ENCODE measurements at places on chromosomes 2 and 18.

DNA sequence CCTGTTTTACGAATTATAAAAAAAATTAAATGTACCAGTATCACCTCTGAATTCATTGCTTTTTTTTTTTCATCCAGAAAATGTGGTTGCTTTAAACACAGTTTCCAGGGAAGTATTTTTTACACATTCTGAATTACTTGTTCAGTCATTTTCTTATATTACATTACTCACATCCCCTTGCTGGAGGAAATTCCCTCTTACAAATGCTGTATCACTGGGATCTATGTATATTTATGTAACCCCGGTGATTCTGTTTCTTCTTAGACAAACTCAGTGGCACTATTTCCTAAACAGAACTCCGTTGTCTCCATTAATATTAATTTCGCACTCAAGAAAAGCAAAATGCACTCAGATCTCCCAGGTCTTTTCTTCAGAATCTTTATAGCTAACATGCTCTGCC is 1078.5 kb upstream of the ZEB2 start:
- DNase-seq, result no peak

DNA sequence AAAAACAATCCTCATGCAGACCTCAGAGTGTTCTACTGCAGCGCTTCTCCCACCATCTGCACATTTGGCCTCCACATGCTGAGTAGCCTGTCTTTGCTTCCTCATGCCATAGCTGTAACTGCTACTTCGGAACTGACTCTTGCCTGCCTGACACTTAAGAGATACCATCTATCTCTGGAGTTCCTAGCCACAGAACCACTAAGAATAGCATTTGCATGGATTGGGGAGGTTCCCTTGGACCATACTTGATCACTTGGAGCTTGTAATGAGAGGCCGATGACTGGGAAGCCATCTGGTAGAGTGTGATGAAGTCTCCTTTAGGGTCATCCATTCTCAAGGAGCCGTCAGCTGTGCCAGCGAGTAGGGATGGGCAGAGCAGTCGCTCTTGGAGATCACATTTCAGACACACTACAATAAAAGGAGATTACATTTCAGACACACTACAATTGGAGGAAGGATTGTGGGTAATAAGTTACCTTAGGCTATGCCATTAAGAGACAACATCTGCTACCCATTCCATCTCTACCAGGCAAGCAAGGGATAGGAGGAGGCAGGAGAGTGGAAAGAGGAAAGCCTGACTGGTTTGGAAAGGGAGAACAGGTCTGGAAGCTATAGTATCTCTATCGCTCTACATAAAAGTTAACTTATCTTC is 21.8 kb downstream of the DOK1 start:
- no peak for DNase-seq

- no peak for DNase-seq
Observed at GRCh38 chr18:42107287-42107686, 152.3 kb downstream of the PIK3C3 start.

- DNase-seq, result no peak
Observed at GRCh38 chr2:219461047-219461514, 26.4 kb downstream of the SPEG start.

GRCh38 chr2:37244017-37244416 is 12.6 kb downstream of the NDUFAF7 start:
- DNase-seq, result no peak

DNA sequence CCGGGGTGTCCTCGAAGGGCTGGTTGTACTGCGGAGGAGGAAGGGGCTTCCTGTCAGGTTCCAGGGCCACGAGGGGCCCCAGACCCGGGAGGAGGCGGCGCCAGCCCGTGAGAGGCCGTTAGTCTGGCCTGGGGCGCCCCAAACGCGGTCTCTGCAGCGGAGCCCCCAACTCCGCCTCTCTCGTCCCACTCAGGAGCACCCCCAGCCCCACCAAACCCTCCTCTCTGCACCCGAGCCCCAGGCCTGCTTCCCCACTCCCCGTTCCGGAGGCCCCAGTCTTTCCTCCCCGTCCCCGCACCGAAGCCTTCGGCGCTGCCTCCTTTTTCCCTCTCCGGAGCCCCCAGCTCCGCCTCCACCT is 473 bp downstream of the HJURP start:
- DNase-seq, result no peak

GRCh38 chr2:23647563-23647962 is 262.6 kb downstream of the KLHL29 start:
- DNase-seq, result no peak

DNA sequence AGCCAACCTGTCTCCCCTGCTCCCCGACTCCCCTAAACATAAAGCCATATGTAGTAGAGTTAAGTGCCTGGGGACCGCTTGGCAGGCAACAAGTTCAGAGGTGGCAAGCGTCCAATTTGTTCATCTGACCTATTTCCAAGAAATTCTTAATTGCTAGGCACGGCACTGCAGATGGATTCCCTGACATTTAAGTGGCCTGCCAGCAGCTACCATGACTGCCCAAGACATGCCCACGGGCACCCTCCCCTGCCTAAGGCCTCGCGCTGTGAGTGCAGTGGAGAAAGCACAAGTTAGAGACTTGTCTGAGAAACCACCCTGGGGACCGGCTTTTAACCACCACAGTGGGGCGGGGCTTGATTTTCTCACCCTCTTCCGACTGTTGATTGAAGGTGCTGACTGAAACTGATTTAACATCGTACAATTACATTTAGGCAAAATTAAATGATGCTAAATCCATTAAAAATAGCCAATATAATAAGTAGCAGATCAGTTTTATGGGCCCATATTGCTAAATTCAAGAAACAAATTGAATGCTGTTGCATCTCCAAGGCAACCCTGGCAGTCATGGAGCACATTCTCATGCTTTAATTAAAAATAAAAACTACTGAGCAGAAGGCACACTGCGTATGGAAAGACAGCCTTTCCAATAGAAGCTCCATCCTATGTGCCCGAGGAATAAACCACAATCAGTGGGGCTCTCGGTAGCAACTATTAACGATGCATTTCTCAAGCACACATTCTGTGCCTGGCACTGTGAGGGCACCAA is 163.6 kb upstream of the ACAA2 start:
- DNase-seq, result no peak

DNA sequence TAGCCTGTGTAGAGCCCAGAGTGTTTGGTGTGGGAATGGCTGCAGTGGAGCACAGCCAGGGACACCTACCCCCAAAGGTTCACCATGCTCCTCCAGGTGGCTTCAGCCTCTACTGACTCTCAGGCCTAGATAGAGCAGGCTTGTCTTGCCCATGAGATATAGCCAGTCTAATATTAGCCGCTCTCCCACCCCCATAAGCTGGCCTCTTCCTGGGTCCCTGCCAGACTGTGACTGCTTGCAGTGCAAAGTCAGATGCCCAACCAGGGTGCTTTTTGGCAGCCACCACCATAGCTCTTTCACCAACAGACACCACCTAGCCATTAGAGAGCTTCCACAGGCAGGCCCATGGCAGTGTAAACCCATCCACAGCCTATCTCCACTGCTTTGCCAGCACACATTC is 405.3 kb downstream of the MBD2 start:
- DNase-seq, result no peak

DNA sequence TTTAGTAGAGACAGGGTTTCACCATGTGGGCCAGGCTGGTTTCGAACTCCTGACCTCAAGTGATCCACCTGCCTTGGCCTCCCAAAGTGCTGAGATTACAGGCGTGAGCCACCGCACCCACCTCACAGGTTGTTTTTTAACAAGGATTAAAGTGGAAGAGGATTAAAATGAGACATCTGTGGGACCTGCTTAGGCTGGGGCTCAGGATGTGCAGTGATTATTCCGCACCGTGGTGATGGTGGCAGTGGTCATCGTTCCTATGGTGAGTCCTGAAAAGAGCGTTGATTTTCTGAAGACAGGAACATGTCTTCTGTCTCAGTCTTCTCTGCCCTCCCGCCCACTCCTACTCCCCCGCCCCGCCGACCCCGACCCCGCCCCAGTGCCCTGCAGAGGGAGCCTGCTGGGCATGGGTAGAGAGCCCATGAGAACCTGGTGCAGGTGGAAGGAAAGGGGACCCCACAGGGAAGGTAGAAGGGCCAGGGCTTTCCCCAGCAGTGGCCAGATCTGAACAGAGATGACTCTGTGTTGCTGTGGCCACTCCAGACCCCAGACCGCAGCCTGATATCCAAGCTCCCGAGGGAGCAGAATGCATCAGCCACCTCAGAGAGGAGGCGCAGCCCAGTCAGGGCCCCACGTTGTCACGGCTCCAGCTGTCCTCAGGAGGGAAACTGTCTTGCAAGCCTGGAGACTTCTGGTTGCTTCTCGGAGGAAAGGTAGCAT is 34.5 kb upstream of the FOSL2 start:
- DNase-seq, result no peak

GRCh38 chr2:66428986-66429612 is 5.8 kb upstream of the MEIS1 start:
- no peak for DNase-seq

GRCh38 chr2:182541268-182541667 is 114.4 kb upstream of the PDE1A start:
- no peak for DNase-seq

DNA sequence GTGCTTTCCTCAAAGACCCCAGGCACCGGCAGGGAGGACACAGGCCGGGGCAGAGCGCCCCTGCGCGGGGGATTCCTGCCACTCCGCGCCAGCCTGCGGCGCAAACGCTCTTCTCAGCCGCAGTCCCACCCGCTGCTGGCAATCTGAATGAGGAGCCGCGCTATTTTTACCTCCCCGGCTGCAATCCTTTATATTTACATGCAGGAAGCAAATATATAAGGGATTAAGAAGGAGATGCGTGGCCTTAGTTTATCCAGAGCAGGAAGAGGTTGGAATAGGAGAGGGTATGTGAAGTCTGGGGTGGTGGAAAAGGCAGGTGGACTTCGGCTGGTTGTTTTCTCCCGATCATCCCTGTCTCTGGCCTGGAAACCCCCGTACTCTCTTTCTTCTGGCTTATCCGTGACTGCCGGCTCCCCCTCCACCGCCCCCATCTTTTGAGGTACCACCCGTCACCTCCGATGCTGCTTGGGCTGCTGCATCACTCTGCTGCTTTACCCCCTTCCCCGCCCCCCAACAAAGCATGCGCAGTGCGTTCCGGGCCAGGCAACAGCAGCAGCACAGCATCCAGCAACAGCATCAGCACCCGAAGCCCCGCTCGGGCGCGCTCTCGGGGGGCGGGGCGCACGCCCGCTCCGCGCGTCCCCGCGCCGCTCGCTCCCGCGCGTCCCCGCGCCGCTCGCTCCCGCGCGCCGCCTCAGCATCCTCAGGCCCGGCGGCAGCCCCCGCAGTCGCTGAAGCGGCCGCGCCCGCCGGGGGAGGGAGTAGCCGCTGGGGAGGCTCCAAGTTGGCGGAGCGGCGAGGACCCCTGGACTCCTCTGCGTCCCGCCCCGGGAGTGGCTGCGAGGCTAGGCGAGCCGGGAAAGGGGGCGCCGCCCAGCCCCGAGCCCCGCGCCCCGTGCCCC is at the start of gene ADAM23:
ADAM23 (plus strand) TSS at position 700 of the 902 bp plus-strand sequence. CDS start 335 bp downstream, outside the sequence.
- DNase-seq, result no peak

DNA sequence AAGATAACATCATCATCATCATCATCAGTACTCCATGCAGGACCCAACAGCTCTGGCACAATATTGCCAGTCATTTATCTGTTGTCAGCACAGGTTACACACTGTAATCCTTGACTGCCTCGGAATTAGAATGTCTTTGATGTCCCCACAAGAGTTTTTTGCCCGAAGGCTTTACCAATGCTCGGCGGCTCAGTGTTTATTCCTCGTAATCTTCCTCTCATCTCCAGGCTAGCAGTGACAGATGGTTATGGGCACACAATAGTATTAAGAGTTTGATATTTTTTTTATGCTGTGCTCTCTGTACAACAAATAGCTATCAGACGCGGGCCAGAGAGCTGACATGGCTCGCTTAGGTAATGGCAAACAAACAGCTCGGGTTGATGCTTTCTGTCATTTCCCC is 515.2 kb downstream of the ZEB2 start:
- no peak for DNase-seq

- DNase-seq, result no peak
Observed at GRCh38 chr2:67565761-67566160, 168.6 kb downstream of the ETAA1 start.

DNA sequence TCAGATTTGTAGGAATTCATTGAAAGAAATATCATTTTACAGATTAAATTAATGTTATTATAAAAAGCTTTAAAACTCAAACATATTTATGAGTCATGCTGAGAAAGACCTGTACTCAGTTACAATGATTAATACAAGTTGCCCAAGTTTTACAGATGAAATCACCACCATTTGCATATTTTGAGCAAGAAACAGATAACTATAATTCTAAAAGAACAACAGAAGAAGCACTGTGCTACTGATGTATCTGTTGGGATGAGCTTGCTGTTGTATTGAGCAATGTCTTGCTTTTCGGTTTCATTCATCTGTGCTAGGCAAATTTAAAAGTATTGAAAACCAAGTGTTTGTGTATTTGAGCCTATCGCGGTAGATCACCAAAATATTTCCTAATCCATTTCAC is 1589.1 kb upstream of the ZEB2 start:
- DNase-seq, result no peak

DNA sequence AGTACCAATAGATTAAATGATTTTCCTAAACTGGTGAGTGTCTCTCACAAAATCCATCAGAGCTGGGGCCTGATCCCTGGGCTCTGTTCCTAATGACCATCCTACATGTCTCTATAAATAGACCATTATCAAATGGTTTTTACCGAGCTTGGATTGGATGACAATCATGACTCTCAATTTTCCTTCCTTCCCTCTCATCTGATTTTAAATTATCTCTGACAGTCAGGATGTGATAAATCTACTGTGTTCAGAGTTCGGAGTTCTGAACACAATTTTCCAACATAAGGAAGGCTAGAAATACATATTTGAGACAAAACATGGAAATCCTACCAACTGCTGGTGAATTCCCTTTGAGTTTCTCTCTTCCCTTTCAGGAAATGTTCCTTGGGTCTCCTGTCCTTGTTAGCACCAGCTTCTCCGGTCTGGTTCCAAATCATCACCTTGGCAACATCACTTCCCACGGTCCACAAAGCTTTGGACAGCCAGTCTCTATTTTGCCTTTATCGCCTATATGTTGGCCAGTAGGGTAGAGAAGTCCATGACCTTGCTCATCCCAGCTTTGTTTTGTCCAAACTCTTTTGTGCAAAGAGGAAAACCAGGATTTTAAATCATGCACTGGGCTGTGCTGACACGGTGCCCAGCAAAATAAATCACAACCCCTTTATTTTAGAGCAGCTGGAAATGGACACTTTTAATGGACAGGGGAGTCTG is 139.6 kb upstream of the ITGA6 start:
- DNase-seq, result no peak

DNA sequence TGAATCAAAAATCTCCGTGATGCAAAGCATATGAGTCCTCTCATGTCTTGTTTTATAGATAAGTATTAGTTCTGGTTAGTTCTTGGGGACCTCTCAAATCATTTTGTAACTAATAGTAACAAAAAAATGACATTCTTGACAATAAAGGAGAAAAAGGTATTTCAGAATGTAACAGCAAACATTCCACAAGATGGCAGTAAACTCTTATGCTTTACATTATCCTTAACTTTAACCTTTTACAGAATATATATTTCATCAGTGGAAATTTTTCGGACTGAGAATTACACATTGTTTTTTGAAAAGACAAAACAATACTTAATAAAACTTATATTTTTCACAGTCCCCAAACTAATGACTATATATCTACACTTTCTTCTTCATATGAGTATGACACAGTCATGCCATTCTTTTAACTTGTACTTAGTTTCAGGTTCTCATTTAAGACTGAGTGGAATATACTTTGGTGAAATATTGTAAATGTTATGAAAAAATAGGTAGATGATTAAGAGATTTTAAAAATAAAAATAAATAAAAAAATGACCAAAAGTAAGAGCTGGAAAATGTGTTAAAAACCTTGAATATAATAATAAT is 142.9 kb upstream of the NXPH2 start:
- no peak for DNase-seq
